Right ventricle myocardium inferior (tissue), 1 donor: ENCODE measurements at places on chromosomes 7 and 10. TPM values are rescaled to one million over a fixed set of nuclear protein-coding genes. Genes with fewer than 3 reads are reported as not detected.

GRCh38 chr10:43233601-43234430, 33.0 kb downstream of the RASGEF1A start:
- peak; percentile 39 for DNase-seq

DNA sequence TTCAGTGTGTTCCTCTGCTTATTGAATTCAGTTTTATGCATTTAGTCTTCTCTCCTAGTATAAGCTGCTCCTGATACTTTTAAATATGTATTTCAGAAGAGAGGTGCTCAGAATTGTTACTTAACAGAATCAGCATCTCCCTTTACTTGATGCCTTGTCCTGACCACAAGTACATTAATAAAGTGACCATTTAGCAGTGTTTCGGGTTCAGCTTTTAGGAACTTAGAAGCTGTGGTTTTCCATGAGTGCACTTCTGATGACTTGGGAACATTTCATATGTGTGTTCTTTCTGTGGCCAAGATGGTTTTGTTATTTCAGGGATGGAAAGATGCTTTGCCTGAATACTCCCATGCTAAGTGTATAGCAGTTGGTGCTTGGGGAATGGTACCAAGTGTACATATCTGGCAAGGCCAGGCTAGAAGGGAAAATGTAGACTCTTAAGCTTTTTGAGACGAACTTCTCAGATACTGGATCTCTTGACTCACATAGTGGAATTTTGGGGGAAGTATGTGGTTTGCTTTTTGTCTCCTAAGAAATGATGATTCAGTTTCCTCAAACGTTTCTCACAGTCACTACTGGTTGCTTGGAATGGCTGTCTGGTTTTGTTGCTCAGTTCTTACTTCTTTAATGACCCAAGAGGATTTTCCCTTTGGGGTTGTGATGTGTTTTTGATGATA, 17.2 kb downstream of the SGPL1 start:
- DNase-seq = no peak

DNA sequence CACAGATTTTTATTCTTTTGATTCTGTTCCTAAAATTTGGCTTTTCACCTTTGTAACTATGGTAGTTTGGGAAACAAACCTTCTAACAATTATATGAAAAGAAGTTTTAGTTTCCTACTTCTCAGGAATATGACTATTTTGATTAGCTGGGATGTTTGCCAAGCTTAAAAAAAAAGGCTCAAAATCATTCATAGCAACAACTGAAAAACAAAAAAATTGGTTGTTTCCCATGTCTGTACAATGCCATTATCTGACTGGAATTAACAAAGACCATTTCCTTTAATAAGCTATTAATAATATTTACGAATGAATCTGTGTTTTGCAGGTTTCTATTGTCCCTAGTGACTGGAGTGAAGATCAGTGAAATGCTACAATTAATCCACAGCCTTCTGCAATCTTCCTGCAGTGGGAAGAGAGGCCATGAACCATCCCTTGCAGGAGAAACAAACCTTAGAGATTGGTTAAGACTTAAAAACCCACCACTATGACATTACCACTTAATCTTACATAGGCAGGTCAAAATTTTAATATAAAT, 4.2 kb downstream of the PURB start:
- DNase-seq = no peak

GRCh38 chr10:128062881-128063563, 63.2 kb downstream of the MKI67 start:
- peak; percentile 78 for DNase-seq

- DNase-seq = no peak
Measured at GRCh38 chr7:73671322-73671661, 3.7 kb downstream of the VPS37D start.

GRCh38 chr7:90007001-90007654, 147.1 kb upstream of the STEAP1 start:
- no peak for DNase-seq

DNA sequence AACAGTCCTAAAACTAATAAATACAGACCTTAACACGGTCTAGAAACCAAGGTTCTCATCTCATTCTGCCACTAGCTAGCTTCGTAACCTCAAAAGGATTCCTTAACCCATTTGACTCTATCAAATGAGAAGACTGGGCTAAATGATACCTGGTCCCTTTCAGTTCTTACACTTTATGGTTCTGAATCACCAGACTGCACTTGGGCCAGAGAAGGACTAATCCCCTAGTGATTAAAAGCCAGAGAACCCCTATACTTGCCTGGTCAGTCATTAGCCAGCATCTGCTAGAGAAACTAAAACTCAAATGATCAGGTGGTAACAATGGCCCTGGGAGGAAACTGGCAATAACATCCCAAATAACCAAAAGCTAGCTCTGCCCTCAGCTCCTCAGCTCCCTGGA, 16.8 kb downstream of the TMEM243 start:
- no peak for DNase-seq

DNA sequence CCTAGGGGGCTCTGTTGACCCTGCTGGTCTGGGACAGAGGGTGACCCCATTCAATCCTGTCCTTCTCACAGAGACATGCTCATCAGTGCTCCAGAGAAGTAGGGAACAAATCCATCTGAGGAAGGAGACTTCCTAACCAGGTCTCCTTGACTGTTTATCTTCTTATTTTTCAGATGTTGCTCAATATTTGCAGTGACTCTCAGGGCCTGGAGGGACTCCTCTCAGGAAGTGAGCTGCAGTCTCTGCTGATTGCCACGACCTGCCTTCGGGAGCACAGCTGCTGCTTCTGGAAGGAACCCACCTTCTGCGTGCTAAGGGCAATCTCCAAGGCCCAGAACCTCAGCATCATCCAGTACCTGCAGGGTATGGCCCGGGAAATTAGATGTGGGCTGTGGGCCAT, 41.0 kb downstream of the WDFY4 start:
- DNase-seq = no peak

The TAC1 gene
- total RNA-seq = not detected
